ENCODE measurements at places on chromosomes 3 and 15.

DNA sequence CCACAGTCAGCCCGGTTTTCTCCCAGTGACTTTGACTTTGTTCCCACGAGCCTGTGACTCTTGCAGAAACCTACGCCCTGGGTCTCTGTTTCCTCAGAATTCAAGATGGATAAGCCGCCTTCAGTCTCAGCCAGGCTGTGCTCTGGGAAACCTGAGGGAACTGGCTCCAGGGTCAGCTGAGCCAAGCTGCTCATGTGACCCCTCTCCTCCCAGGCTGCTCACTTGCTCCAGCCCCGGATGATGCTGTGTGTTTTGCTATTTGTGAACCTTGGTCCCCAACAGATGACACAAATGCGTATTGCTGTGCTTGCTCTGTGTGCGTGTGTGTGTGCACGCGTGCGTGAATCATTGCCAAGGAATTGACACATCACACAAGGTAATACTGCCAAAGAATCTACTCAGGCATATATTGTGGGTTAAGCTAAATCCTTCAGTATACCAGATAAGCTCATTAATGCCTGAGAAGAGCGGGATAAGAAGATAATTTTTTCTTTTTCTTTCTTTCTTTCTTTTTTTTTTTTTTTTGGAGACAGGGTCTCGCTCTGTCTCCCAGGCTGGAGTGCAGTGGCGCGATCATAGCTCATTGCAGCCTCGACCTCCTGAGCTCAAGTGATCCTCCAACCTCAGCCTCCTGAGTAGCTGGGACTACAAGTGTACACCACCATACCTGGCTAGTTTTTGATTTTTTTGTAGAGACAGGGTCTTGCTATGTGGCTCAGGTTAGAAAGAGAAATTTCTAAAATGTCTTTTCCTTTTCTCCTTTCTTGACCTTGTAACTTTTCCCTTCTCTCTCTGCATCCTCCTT, 29.2 kb upstream of the UMPS start:
- DNase-seq = peak; percentile 10

GRCh38 chr3:54520060-54520459, 397.7 kb downstream of the CACNA2D3 start:
- no peak for DNase-seq

GRCh38 chr15:82951472-82952157, 905 bp downstream of the HOMER2 start:
- peak; percentile 37 for DNase-seq

DNA sequence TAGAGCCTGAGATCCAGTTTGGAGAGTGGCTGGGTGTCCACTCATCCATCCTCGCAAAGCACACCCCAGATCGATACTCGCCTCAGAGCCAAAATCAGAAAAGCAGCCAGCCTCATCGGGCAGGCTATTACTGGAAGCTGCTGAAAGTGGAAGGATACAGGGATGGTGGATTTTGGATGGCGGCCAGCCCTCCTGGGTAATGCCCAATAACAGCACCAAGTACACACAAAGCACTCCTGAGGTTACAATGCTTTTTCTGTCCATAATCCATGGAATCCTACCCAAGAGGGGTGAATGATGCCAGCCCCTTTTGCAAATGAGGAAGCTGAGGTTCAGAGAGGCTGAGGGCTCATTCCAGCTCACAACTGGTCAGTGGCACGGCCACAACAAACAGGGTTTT, 93.1 kb upstream of the SLC6A11 start:
- no peak for DNase-seq

DNA sequence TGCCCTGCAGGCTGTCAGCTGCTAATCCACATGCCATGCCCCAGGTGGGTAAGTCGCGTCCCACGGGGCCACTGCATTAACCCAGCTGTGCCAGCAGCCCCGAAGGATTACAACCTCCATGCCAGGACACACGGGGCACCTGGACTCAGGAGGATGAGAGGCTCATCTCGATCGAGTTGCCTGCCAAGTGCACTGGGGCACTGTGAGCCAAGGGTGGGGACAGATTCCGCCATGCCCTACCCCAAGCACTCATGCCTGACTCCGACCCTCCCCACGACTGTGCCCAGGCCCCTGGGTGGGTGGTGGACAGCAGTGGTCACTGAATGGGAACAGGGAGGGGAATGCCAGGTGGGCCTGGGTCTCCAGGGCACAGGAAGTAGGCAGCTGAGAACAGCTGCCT, 20.7 kb upstream of the SNRPA1 start:
- no peak for DNase-seq

DNA sequence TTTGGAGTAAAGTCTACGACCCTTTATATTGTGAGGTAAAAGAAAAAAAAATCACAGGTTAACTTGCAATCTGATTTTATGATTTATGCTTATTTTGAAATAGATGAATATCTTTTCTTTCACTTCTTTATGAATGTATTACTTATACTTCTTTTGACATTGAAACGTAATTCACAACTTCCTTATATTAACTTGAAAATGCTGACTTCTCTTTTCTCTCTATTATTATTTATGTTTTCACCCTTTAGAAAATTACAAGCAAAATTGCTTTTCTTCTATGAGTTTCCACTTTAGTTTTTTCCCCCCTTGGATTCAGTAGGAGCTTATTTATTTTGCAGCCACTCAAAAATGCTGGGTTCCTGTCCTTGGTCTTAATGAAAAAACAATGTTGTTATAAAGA, 25.4 kb downstream of the ACP3 start:
- DNase-seq = no peak

DNA sequence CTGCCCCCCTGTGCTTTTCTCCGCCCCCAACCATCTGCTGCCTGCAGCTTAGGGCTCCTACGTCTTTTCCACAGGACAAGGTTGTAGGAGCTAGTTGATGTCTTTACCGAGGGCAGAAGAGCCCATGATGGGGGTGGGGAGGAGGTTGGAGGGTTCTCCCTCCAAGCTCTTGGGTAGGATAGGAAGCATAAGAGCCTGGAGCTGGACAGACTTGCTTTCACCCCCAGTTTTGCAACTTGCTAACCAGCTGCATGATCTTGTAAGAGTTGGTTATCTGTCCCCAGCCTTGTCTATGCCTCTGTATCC, 856 bp downstream of the ABCF3 start:
- no peak for DNase-seq

DNA sequence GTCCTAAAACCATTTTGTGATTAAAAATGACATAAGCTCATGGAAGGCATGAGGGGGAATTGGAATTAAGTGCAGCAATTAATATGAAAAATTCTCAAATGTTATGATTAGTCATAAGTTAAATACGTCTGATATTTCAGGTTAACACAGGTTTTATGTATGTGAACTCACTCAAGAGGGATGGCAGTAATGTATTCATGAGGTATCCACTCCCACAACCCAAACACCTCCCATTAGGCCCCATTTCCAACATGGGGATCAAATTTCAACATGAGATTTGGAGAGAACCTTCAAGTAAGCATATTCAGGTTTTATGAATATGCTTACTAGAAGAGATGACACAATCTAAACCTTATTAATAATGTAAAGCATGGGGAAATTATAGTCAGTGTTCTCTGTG, 41.6 kb upstream of the IL20RB start:
- no peak for DNase-seq

DNA sequence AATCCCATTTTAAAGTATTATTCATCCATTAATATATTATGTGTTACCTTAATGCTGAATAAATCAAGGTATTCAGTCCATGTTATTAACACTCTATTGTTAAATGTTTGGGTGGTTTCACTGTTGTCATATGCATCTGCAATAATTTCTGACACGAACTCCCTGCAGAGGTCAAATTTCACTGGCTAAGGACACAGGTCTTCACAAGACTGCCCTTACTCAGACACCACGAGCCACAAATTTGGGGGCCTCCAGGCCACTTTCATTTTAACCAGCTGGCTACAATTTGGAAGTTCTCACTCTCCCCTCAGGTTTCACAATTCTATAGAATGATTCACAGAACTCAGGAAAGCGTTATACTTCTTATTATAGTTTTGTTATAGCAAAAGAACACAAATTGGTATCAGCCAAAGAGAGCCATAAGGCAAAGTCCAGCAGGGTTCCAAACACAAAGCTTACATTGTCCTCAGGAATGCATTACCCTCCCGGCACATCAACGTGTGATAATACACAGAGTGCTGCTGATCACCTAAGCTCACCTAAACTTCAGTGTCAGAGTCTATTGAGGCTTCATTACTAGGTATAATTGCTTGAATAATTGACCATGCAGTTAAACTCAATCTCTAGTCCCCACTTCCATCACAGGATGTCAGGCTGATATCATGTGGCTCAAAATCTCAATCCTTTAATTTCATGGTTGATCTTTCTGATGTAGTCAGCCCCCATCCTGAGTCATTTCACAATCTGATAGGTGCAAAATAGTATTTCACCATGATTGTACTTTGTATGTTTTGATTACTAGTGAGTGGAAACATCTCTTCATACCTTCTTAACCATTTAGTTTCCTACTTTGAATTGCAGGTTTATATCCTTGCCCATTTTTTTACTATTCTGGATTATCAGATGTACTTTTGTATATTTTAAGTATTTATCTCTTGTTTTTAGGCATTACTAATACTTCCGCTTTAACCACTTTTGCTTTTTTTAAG, 441.4 kb upstream of the AGTR1 start:
- no peak for DNase-seq
